Progenitor cell of endocrine pancreas (in vitro differentiated cells): ENCODE measurements at places on chromosomes 12 and 14.

DNA sequence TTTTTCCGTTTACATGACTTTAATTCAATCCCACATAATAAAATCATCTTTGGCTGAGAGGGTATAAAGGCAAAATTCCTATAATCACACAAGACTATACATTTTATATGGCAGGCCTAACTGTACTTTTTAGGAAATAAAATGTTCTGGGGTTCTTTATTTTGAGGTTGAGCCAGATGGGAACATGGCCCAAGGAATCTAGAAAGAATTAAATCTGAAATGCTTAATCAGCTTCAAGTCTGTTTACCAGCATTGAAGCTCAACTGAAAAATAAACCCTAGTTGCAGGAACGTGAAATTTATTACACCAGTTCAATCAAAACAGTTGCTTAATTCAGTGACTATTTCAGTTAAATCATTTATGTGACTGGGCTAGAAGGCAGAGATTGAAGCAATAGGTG lies 191.0 kb upstream of the BTG1 start:
- no peak overlapping the region for H3K27ac ChIP-seq
- no peaks in the 10 kb centered on the region for H3K36me3 ChIP-seq
- DNase-seq = no peak
- H3K27me3 ChIP-seq = no peaks in the 10 kb centered on the region
- H3K4me1 ChIP-seq = peaks cover 25% of the 10 kb centered on the region

DNA sequence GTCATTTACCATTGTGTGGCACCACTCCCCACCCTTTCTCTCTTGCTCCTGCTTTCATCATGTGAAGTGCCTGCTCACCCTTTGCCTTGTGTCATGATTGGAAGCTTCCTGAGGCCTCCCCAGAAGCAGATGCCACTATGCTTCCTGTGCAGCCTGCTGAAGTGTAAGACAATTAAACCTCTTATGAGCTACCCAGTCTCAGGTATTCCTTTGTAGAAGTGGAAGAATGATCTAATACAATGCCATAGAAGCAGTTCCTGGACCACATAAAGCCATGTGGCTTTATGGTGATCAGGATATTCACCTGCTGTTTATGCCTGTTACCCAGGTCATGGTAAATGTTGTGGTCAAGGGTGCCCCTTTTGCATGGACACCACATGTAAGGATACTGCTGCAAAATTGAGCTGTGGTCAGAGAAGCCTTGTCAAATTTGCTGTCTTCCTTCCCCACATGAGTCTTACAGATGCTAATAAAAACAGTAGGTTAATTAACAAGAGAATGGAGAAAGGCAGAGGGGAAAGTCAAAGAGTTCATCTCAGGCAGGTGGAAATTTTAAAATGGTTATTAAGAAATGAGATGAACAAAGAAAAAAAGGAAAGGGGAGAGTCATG lies 112.8 kb upstream of the IFNG-AS1 start:
- H3K4me1 ChIP-seq = no peaks in the 10 kb centered on the region
- no peak for DNase-seq
- H3K27me3 ChIP-seq = no peaks in the 10 kb centered on the region
- no peak overlapping the region for H3K4me3 ChIP-seq
- H3K36me3 ChIP-seq = no peaks in the 10 kb centered on the region

DNA sequence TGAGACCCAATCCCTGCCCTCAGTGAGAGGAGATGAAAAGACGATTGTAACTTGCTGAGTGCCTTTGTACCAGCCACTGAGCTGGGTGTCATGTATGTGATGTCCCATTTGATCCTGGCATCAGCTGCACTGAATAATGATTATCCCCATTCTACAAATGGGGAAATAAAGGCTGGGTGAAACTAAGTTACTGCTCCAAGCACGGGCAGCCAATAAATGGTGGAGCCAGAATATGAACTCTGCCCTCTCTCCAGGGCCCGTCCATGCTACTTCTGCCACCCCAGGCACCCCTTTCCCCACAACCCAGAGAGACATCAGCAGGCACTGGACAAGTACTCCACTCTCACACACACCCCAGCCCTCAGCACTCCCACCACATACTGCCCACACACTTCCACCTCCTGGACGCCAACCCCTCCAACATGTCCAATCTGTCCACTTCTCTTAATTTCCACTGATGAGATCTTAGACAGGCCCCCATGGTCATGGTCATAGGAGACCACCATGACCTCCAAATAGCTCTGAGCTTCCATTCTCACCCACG lies 115.8 kb downstream of the DICER1 start:
- no peak overlapping the region for H3K4me3 ChIP-seq
- H3K27me3 ChIP-seq = peaks cover 15% of the 10 kb centered on the region
- H3K36me3 ChIP-seq = no peaks in the 10 kb centered on the region
- DNase-seq = no peak
- no peak overlapping the region for H3K27ac ChIP-seq

DNA sequence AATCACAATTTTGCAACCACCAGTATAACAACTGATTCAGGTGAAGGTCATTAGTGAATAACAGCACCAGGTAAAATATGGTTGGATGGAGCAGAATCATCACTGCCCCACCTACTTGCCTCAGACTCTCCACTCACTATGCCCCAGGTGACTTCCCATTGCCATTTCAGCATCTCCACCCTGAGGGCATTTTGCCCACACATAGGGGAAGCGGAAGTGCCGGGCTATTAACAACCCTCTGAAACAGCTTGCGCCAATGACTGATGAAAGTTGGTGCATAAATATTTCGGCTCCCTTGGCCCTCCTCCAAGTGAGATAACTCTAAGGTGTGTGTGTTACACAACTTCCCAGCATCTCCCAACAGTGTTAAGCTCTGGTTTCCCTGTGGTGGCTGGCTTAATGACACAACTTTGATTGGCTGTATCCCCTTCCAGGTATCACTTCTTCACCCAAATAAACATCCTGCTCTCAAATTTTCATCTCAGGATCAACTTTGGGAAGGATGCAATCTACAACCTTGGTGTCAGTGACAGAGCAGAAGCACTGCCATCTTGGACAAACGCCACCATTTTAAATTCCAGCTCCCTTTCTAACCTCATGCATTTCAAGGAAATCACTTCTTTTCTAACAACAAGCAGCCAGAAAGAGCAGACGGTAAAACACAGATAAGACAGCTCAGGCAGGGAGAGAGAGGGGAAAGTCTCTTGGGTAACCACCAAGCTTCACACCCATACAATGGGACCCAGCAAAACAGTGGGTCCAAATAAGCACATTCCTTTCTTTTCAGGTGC lies 73.6 kb upstream of the PPP2R5C start:
- H3K27ac ChIP-seq = no peak overlapping the region
- H3K4me1 ChIP-seq = no peaks in the 10 kb centered on the region
- no peak for DNase-seq
- H3K27me3 ChIP-seq = peaks cover 20% of the 10 kb centered on the region

GRCh38 chr14:67900231-67900630 lies 80.7 kb downstream of the RAD51B start:
- peaks cover 5% of the 10 kb centered on the region for H3K4me1 ChIP-seq
- peaks cover 4% of the 10 kb centered on the region for H3K36me3 ChIP-seq
- H3K27me3 ChIP-seq = no peaks in the 10 kb centered on the region
- H3K27ac ChIP-seq = no peak overlapping the region
- no peak overlapping the region for H3K4me3 ChIP-seq
- no peak for DNase-seq

DNA sequence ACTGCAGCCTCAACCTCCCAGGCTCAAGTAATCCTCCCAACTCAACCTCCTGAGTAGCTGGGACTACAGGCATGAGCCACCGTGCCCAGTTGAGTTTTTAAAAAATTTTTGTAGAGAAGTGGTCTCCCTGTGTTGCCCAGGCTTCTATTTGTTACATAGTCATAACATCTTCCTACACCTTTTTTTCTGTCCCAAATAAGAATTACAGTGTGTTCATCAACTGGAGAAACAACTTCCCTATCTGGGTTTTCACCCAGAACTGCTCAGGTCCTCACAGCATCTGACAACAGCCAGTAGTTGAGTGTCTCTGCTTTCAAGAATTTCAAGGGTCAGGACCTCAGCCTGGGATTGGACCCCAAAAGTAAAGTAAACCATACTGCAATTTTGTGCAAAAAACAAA lies 235.2 kb upstream of the AMIGO2 start:
- peaks cover 13% of the 10 kb centered on the region for H3K4me1 ChIP-seq
- no peak overlapping the region for H3K4me3 ChIP-seq
- DNase-seq = no peak
- no peak overlapping the region for H3K27ac ChIP-seq

DNA sequence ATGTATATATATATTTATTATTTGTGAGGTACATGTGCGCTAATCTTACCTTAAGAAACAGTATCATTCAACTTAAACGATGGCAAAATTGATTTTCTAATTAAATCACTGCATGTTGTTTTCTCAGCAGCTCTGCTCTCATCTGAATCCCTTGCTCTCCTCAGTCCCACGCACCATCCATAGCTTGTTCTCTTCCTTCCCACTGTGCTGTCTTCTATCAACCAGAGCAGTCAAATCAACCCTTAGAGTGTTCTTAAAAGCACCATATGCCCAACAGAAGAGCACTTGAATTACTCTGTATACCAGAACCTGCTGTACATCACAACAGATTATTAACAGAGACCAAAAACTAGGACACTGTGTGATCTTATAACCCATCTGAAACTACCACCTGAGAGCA lies 209.4 kb upstream of the G2E3 start:
- DNase-seq = no peak
- peaks cover 2% of the 10 kb centered on the region for H3K4me1 ChIP-seq
- H3K27ac ChIP-seq = no peak overlapping the region
- H3K27me3 ChIP-seq = peaks cover 5% of the 10 kb centered on the region

DNA sequence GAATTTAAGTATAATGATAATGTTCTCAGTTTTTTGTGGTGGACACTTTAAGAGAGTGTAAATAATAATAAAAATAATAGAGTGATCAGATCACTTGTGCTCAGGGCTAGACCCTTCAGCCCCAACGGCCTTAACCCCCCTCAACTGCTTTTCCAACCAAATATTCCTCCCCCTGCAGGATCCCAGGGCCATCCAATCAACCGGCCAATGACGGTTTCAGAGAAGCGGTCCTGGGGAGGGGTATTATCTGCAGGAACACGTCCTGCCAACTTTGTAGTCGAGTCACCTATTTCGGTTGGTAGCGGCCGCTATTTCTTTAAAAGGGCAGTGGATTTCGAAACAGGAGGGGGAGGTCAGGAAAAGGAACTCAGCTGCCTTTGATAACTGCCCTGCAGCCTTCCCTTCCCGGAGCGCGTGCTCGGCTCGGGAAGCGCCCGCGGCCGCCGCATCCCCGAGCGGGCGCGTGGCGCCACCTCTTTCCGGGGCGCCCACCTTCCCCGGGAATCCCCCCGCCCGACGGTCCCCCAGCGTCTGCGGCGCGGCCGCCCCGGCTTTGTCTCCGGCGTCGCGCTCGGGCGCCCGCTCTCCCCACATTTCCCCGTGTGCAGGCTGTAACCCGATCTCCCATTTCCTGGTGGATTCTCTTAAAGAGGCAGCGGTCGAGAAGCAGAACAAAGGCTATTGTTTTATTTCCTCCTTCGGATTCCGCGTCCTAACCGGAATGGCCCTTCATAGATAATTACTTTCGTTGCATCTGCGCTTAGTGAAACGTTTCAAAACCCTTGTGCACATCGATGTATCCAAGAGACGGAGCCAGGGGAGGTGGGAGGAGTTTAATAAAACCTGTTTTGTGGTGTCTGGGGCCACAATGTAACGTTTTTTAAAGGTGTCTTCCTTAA lies 711 bp upstream of the ETV6 start:
- no peaks in the 10 kb centered on the region for H3K27me3 ChIP-seq
- H3K36me3 ChIP-seq = no peaks in the 10 kb centered on the region
- H3K4me3 ChIP-seq = peak overlapping the region; percentile 91

DNA sequence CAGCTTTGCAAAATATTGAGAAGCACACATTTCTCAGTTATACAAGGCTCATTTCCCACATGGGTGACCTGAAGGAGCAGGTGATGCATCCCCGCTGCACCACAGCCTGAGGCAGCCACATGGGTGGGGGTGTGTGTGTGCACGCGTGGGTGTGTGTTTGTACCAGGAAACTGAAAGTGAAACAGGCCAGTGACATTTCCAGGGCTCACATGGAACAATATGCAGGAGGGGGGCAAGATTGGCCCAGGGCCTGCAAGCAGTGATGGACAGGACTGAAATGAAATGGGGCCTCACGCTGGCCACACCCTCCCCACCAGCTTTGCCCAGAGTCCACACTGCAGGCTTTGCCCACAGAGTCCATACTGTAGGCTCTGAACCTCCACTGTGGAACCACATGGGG lies 154.2 kb upstream of the PARP11 start:
- peaks cover 40% of the 10 kb centered on the region for H3K27me3 ChIP-seq
- peak overlapping the region; percentile 10 for H3K27ac ChIP-seq
- no peaks in the 10 kb centered on the region for H3K36me3 ChIP-seq

DNA sequence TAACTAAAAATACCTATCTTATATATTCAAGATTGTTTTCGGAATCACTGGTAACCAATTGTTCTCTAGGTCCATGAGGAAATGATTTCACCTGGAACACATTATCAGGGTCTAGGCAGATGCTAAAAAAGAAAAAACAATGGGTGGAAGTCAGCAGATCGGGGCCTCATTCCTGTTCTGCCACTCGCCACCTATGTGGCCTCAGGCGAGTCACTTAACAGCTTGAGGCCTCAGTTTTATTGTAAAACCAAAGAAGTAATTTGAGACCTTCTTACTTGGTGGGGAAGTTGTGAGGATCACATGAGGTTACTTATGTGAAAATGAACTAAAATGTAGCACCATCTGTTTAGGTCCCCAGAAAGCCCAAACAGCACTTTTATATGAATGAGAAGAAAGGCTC lies 6.2 kb upstream of the RNASE10 start:
- peaks cover 2% of the 10 kb centered on the region for H3K36me3 ChIP-seq

DNA sequence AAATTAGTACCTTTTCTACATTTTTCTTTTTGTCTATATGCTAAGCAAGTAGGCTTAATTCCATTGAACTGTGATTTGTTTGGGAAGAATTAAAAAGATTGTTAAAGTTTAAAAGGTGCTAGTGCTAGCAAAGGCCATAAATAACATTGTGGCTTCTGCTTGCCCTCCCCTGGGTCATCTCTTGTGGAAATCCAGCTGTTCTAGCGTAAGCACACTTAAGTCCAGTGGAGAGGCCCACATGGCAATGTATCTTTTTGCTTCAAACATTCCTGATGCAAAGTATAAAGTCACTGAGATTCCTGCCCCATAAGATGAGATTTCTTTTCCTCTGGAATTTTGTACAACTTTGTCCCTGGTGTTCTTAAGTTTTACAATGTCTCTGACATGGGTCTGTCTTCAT lies 14.4 kb upstream of the ERGIC2 start:
- H3K4me3 ChIP-seq = no peak overlapping the region
- no peaks in the 10 kb centered on the region for H3K27me3 ChIP-seq
- no peak for DNase-seq
- no peaks in the 10 kb centered on the region for H3K4me1 ChIP-seq

- DNase-seq = no peak
- peaks cover 15% of the 10 kb centered on the region for H3K4me1 ChIP-seq
- no peaks in the 10 kb centered on the region for H3K27me3 ChIP-seq
Measured at GRCh38 chr14:102056694-102057442, 30.0 kb downstream of the HSP90AA1 start.

GRCh38 chr14:81743605-81744004 lies 210.0 kb upstream of the SEL1L start:
- H3K4me3 ChIP-seq = no peak overlapping the region
- H3K27me3 ChIP-seq = no peaks in the 10 kb centered on the region
- peaks cover 5% of the 10 kb centered on the region for H3K4me1 ChIP-seq
- DNase-seq = no peak
- H3K27ac ChIP-seq = no peak overlapping the region
